ENCODE measurements at places on chromosomes 7 and 10.

DNA sequence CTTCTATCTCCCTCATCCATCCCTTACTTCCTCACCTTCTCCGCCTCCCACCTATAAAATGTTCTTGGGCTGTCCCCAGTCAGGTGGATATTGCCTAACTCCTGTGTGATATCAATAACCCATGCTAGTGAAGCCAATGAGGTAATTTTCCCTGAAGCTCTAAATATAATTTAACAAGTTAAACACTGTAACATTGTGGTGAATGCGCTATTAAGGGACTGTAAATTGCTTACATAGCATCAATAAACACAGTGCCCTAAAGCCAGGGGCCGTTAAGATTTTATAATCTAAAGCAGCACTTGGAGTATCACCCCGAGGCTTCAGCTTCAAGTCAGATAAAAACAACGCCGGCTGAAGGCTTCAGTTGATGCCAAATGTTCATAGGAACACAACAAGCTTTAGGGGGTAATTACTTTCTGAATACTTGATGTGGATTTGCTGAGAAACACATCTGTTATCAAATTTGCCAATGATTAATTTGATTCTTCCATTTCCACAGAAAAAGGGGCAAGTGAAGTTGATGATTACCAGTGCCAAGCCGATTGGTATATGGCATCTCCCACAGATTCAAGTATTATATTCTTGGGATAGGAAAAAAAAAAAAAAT is 138.4 kb downstream of the CREB5 start:
- no peak for DNase-seq

DNA sequence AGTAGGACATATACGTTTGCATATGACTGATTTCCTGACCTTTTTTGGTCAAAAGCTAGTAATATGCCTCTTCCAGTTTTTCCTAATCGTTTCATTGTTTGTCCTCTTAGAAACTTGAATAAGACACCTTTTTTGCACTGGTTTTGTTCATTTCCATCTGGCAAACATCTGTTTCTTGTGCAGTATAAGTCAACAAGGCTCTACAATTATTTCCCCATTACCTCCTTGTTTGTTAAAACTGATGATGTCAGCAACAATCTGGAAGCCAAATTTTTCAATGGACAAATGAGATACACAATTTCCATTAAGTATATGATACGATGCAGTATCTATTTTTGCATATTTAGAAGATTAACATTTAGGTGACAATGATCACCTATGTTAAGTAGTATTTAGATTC is 148.8 kb downstream of the NRBF2 start:
- DNase-seq = no peak

GRCh38 chr10:60338002-60338564 is 51.6 kb downstream of the ANK3 start:
- no peak for DNase-seq

DNA sequence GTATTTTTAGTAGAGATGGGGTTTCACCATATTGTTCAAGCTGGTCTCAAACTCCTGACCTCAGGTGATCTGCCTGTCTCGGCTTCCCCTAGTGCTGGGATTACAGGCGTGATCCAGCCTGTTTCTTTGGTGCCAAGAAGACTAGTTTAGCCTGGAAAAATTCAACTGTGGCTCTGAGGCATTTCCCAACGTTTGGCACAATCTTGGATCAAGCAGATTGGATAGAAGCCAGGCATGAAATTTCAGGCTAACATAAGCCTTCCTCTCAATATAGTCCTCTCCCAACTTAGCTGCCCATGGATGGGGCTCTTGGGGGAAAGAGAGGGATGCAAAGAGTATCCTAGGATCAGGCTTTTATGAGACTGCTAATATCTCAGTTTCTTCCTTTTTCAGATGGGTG is 53.8 kb downstream of the APBB1IP start:
- DNase-seq = no peak

GRCh38 chr10:2201534-2202099 is 464.3 kb upstream of the ADARB2 start:
- no peak for DNase-seq

GRCh38 chr7:77239471-77239870 is 39.9 kb upstream of the FGL2 start:
- DNase-seq = no peak

- DNase-seq = no peak
Observed at GRCh38 chr10:86795353-86795752, 38.9 kb downstream of the BMPR1A start.

DNA sequence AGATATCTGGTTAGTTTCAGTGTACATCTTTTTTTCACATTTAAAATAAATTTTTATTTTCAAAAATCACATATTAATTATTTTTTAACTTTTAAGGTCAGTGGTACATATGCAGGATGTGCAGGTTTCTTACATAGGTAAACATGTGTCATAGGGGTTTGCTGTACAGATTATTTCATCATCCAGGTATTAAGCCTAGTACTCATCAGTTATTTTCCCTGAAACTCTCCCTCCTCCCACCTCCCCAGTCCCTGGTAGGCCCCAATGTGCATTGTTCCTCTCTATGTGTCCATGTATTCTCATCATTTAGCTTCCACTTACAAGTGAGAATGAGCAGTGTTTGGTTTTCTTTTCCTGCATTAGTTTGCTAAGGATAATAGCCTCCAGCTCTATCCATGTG is 323.0 kb downstream of the C7orf25 start:
- DNase-seq = no peak

DNA sequence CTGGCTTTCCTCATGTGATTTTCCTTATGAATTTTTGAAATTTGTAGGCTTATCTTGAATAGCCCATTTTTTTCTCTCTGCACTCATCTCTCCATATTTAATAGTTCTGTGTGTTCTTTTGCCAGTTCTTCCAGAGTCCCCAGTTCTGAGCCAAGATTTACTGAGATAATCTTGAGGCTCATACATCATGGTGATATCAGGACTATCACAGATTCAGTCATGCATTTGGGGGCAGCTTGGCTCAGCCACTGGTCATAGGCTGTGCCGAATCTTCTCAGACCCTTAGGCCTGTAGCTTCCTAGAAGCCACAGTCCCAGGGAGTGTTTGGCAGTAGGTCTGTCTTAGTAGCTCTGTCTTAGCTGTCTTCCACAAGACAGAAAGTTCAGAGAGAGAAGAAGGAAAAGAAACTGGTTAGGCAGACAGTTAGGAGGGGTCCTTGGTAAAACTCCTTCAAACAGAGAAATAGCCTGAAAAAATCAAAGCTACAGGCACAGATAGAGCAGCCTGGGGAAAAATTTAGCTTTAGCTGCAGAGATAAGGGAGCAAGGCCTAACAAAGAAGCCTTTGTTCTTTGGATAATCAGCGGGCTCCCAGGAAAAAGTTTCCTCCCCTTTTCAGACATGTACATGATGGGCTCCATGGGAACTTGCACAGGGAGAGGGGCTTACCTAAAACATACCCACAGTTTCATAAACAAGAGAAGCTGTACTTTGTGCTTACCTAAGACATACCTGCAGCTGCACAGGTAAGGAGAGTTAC is 29.1 kb downstream of the FAS start:
- no peak for DNase-seq

GRCh38 chr10:94214481-94214893 is 148.3 kb downstream of the NOC3L start:
- DNase-seq = no peak

DNA sequence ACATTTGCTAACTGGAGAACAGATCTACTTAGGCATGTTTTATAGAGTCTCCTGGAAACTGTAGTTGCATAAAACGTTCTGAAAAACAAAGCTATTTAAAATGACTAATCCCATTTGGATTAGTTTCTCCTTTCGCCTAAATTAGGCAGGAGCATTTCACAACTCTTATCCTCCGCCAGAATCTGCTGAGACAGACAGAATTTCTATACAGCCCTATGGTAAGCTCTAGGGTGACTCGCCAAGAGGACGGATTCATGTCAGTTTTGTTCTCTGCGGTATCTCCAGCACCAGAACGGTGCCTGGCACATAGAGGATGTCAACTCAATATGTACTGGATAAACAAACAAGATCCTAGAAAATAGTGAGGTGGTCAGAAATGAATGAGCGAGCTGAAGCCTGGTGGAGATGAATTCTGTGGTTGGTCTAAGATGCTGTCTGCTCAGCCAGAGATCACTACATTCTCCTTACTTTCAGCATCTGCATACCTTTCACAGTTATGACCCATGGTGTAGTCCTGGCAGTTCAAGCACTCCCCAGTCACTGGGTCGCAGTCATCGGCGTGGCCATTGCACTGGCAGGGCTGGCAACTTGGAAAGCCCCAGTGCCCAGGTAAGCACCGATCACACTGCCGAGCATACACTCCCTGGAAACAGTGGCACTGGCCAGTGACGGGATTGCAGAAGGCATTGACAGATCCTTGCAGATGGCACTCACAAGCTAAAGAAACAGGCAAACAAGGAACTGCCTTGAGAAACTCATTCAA is 44.0 kb downstream of the LAMB1 start:
- no peak for DNase-seq

GRCh38 chr7:98627413-98627790 is 10.3 kb downstream of the NPTX2 start:
- no peak for DNase-seq

- DNase-seq = no peak
Observed at GRCh38 chr7:68309806-68310205, 1288.5 kb upstream of the AUTS2 start.

DNA sequence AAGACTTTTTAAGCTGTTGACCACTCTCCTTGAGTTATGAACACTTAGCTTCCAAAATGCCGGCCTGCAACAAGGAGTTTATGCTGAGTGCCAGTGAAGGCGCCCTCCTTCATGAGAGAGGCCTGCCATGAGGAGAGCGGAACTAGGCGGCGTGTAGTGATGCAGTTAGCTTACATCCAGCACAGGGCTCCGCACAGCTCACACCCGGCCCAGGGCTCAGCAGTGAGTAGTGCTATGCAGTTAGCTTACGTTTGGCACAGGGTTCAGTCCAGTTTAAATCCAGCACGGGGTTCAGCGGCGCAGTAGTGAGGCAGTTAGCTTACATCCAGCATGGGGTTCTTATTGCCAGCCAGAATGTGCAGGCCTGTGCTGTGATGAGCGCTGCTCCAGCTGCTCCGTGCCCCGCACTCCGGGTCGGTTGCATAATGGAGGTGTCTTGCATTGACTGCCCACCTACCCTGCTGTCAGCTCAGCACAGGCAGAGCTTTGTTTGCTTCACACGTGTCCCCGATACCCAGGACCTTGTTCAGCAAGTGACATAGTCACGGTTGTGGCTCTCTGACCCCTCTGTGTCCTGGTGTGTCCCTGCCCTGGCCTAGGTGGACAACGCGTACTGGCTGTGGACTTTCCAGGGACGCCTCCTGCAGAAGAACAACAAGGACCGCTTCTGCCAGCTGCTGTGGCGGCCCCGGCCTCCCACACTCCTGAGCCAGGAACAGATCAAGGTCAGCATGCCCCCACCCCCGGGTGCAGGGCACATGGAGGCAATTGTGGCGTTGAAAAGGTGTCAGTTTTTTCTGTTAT is 21.9 kb downstream of the EIF3B start:
- DNase-seq = no peak

- DNase-seq = no peak
Observed at GRCh38 chr10:110209454-110209925, 2.1 kb downstream of the MXI1 start.

GRCh38 chr7:139720705-139721231 is 57.0 kb downstream of the HIPK2 start:
- no peak for DNase-seq

- DNase-seq = no peak
Observed at GRCh38 chr10:100297242-100297641, 10.8 kb upstream of the BLOC1S2 start.

DNA sequence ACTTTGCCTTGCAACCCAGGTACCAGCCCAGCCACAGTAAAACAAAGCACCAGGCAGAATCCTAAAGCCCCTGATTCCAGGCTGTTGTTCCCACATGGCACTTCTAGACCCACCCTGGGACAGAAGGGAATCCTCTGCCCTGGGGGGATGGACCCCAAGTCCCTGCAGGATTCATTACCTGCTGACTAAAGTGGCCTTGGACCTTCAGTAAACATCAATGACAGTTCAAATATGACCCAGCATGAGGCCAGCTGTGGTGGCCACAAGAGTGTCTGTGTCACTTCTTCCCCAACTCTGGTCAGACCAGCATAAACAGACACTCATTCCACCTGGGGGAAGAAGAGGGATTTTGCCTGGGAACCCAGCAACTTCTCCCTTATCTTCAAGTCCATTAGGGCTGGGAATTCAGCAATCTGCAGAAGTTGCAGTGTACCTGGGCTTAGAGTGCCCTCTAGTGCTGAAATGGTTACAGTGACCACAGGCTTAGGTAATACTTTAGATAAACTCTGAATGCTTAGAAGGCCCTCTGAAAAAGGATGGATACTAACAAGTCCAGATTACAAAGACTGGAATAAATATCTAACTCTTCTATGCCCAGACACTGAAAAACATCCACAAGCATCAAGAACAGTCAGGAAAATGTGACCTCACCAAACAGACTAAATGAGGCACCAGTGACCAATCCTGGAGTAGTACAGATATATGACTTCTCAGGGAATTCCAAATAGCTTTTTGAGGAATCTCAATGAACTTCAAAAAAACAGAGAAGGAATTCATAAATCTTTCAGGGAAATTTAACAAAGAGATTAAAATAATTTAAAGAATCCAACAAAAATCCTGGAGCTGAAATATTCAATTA is 108.5 kb upstream of the TMEM168 start:
- DNase-seq = no peak

DNA sequence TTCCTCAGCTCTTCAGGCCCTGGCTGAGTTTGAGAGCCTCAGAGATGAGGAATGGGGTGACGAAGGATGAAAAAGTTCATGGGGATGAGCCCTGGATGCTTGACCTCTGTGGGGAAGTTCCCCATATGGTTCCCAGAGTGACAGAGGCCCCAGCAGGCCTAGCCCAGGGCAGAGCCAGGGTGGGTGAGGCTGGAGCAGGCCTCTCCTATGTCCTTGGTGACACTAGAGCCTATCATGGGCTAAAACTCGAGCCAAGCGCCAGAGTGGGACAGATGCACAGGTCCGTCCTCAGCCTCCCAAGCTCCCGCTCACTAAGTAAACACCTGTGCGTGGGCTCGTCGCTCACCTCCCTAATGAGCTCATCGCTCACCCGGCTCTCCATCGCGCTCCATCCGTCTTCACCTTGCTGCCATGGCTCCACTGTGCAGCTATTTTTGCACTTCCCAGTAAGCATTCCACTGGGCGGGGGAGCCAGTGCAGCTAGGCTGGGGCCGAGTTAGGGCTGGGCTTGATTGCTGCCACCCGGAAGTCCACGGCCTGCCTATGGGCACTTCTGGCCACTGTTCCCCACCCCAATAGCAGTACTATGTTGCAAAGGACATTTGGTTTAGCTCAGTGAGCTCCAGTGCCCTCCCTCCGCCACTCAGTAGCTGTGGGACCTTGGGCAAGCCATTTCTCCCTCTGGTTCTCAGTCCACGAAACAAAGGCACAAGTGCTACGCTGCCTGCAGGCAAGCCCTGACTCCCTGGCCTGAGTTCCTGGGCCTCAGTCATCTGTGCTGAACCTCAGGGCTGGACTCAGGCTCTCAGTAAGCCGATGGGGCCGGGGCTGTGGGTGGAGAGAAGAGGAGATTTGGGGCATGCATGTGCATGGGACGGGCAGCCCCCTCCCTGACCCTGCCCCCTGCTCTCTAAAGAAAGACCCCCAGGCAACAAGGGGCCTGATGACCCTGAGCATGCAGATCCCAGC is 117.3 kb upstream of the PCBD1 start:
- DNase-seq = no peak

DNA sequence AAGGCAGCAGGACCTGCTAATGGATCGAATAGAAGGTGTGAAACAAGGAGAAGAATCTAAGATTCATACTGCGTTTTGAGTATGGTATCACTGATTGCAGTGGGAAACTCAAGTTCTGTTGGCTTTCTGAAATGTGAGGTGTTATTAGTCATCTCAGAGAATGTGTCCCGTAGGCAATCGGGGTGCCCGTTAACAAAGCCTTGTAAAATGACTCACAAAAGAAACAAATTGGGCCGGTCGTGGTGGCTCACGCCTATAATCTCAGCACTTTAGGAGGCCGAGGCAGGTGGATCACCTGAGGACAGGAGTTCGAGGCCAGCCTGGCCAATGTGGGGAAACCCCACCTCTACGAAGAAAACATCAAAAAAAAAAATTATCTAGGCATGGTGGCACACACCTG is 118.2 kb upstream of the C7orf33 start:
- DNase-seq = no peak
